CD4-positive, CD25-positive, alpha-beta regulatory T cell (primary cell): ENCODE measurements at places on chromosomes 16 and 17.
A peak's percentile ranks its signal among the peaks of the same experiment; 100 is the strongest.

DNA sequence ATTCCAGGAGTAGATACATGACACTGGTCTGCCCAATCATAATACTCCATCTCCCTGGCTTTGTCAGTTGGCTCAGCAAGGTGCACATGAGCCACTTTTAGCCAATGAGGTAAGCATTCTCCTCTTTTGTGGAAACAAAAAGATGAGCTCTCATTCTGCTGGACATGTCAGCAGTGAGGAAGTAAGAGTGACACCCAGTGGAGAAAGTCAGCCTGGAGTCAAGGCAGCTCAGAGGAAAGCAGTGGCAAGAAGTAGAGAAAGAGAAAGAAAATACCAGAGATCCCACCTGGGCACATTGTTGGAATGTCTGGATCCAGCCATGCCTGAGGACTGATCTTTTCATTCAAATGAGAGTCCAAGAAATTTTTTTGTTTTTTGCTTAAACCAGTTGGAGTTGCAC is 496.9 kb upstream of the C16orf82 start:
- DNase-seq: no peak

- DNase-seq: peak; percentile 47
Observed at GRCh38 chr17:82358465-82359350, at the start of gene TEX19. TEX19 (plus strand) TSS chr17:82359247; CDS start chr17:82362151, 2,904 bp downstream.

GRCh38 chr16:85321509-85322271 is 209.4 kb upstream of the CIBAR2 start:
- DNase-seq: no peak

DNA sequence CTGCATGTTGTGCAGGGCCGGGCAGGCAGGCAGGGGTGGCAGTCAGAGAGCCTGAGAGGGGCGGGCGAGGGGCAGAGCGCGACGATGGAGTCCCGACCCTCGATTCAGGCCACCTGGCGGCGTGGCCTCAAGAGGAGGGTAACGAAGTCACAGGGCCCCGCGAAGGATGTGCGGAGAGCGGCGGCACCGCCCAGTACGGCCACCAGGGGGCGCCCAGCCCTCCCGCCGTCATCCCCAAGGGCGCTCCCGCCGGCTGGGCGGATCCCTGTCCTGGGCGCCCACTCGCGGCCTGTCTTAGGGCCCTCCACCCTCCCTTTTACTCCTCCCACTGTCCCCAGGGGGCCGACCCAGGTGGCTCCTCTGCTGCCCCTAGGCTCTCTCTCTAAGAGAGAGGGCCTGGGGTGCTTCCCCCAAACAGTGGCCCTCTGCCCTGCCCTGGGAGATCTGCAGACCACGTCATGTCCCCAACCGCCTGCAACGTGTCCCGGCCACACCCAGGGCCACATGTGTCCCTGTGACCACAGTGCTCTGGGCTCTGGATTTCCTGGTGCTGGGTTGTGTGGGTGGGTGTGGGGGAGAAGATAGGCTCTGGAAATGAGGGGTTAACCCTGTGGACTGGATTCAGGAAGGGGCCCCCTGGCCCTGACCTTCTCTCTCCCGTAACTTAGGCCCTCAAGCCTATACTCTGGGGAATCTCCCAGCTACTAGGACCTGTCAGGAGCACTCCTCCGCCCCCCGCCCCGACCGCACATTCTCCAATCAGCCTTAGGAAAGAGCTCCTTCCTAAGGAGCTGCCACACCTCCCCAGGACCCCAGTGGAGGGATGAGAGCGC is 5.9 kb downstream of the DPEP2 start:
- peak; percentile 76 for DNase-seq

DNA sequence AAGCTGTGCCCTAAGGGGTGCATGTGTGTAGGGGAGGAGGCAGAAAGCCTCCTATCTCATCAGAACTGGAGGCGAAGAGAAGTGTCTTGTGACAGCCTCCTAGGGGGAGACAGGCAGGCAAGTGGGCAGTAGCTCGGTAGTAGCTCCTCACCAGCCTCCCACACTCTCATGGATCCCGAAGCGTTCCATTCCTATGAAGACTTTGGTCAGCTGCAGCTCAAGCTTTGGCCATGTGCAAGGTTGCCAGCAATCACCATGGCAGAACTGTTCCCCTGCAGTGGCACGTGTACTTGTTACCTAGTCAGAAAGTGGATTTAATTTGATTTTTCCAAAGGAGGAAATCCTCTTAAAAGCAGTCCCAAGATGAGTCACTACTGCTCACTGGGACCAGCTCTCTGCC is 6.7 kb downstream of the MRPL58 start:
- DNase-seq: no peak

DNA sequence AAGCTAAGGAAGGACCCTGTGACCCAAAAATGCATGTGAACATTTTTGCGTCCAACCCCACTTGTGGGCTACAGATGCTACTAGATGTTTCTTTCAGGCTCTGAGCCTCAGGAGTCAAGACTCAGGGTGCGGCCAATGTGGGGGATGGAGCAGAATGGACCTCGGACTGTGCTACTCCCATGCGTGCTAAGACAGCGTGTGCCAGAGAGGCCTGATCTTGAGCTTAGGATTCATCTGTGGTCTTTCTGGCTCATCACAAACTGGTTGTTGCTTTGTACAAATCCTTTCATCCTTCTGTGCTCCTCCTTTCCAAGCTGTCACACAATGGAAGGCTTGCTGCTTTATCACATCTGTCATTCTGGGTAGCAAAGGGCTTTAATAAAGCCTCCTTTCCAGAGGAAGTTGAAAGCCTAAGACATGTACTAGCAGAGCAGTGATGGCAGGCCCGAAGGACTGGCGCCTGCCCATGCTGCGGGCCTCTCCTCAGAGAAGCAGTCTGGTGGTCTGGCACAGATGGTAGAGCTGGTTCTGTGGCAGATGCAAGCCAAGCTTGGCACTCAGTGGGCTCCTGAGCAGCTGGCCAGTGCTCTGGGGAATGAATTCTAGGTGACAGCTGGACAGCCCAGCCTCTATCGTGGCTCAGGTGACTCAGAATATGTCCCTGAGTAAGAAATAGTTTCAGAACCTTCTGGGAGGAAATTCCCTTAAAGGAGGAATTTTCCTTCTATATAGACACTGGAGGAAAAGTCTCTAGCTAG is 27.8 kb downstream of the COG4 start:
- DNase-seq: no peak

DNA sequence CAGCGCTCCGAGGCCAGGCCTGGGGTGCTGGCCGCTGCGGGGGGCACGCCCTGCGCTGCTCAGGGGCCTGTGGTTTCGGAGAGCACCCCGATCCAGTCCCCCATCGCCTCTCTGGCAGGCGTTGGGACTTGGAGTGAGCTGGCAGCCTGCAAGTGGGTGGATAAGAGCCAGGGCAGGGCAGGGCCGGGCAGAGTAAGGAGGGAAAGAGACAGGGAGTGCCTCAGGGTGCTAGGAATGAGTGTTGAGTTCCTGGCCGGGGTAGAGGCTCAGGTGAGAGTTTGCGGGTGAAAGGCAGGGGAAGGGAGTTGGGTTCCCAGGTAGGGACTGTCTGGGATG is 1.3 kb downstream of the CDH13 start:
- no peak for DNase-seq

DNA sequence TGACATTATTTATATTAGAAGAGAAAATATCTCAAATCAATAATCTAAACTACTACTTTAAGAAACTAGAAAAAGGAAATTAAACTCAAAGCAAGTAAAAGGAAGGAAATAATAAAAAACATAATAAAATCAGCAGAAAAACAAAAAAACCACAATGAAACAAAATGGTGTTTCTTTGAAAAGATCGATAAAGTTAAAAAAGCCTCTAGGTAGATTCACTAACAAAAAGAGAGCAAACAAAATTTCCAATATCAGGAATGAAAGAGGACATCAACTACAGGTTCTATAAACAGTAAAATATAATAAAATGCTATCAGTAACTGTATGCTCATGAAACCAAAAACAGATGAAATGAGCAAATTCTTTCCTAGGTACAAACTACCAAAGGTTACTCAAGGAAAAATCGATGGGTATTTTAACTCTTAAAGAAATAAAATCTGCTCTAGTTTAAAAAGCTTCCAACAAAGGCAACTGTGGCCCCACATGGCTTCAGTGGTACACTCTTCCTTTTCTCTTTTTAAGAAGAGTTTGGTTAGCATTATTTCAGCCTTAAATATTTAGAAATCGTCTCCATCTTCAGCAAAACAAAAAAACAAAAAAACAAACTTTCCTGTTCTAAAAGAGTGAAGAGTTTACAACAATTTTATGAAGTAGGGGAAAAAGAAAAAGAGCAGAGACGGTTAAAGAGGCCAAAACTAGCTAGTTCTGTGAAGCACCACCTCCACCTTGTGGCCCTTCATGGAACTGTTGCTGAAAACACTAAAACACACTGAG is 102.2 kb downstream of the TRIM37 start:
- peak; percentile 74 for DNase-seq

- no peak for DNase-seq
Observed at GRCh38 chr17:60629120-60629519, 29.1 kb downstream of the PPM1D start.
